ENCODE measurements at places on chromosomes 3 and 15. TPM values are rescaled to one million over a fixed set of nuclear protein-coding genes. Genes with fewer than 3 reads are reported as not detected.

The LEO1 gene
- 103 TPM for total RNA-seq

The GPR149 gene
- not detected for total RNA-seq

GRCh38 chr3:32258869-32259268 is 20.4 kb downstream of the CMTM8 start:
- H3K27me3 ChIP-seq: no peaks in the 10 kb centered on the region
- H3K36me3 ChIP-seq: peaks cover 10% of the 10 kb centered on the region
- H3K4me1 ChIP-seq: peaks cover 10% of the 10 kb centered on the region

DNA sequence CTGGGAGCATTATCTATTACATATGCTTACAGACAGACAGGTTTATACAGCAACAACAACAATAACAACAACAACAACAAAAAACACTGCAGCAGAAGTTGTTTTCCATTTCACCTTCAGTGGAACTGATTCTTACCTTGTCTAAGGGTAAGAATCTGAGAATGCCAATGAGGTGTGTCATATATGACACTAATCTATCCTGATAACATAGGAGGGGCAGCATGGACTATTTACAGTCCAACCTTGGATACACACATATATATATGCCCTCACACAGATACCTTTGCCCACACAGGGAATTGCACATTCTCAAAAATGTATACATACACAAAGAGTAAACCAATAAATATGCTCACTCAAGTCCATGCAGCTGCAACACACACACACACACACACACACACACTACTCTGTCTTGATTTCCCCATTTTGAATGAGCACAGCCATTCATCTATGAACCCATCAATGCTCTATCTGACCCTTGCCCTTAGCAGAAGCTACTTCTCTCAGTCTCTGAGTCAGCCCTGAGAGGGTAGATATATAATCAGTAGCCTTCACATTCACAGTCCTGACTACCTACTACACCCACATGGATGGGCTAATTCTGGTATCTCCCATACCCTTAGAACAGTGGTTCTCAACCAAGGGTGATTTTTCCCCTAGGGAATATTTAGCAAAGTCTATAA is 9.7 kb upstream of the TRANK1 start:
- peaks cover 10% of the 10 kb centered on the region for H3K4me1 ChIP-seq
- no peak overlapping the region for H3K27ac ChIP-seq

DNA sequence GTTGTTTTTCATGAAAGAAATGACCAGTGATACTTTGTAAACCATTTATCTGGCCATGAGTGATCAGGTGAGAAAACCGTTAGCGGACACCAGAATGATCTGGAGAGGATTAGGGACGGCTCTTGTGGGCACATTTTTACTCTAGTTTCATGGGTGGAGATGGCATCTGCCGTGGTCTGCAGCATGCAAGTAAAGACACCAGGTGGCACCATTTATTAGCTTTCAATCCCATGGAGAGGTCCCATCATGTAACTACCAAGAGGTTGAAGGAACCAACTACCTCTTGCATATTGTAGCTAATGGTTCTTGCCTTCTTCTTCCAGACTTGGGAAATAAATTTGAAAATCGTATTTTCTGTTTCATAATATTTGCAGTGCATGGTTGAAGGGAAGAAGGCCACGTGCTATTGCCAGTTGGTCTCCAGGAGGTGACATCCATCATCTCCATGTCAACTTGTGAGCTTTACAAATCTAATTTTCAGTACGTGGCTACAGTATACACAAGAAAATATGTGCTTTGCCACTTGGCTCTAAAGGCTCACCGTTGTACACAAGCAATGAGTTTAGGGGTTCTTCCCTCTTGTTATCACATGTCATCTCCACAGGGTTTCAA is 1.5 kb upstream of the MAPKBP1 start:
- H3K36me3 ChIP-seq: peaks cover 6% of the 10 kb centered on the region
- no peak overlapping the region for H3K27ac ChIP-seq
- H3K4me1 ChIP-seq: peaks cover 42% of the 10 kb centered on the region
- H3K27me3 ChIP-seq: no peaks in the 10 kb centered on the region
- no peak overlapping the region for H3K4me3 ChIP-seq
- peak; percentile 73 for DNase-seq

DNA sequence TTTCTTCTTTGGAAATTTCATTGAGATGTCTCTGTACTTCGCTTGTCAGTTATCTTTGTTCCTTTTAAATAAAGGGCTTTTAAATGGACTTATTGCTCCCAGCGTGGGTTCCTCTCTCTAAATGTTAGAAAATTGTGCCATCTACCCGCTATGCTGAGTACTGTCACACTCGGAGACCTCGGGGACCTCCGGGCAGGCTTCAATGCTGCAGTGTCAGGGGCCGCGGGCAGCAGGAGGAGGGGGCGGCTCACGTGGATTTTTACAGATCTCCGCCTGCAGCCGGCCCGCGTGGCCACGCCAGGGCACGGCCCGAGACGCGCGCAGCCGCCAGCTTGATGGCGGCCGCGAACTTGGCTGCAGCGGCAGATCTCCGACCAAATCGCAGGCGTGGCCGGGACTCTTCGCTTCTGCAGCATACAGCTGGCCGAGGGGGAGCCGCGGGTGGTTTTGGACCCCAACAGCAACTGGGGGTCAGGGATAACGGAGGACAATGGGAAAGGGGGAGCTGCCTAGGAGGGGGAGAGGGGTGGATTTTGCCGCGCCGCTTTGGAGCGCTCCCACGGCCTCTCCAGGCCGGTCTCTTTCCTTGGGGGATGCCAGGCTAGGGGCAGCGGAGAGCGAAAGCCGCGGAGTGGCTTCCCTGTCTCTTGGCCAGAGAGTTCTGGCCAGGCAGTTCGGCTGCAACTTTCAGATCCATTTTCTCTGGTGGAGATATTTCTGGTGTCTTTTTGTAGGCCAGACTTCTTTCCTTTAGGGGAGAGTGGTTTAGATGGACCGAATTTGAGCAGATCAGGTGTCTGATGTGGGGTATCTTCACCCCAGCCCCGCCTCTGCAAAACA is 15.3 kb downstream of the NR2F2 start:
- peaks cover 14% of the 10 kb centered on the region for H3K4me1 ChIP-seq
- H3K36me3 ChIP-seq: peaks cover 5% of the 10 kb centered on the region
- H3K27ac ChIP-seq: no peak overlapping the region
- H3K4me3 ChIP-seq: no peak overlapping the region

DNA sequence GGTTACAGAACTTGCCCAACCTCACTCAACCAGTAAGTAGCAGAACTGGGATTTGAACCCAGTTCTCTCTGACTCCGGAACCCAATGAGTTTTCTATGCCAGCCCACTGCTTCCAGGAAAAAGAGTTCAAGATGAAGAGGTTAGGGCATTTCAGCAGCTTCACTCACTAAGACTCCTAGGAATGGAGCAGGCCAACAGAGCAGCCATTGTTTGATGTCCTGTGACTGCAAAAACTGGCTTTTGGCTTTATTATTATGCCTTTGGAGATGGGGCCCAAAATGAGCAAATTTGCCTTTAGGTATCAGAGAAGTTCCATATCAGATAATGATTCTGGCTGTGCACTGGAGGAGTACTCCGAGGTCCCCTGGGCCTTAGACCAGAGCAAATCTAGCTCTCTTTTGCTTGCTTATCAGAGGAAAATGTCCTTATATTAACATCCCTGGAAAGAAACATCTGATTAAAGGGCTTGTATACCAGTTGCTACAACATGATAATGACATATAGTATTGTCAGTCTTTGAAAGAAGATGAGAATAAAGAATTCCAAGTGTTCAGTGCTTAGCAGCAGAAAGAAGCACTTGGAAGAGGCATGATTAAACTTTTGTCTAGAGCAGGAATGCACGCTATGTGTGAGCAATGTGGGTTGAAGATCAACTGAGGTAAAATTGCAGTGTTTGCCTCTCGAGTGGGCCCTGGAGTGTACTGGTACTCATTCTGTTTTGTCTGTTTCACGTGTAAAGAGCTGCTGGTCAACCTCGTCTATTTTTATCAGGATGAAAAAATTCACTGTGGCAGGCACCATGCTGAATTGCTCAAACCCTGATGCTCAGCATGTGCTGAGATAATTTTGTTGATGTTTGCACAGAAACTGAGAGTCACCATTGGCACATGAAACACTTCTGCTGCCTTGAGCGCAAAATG is 21.8 kb upstream of the KLHL24 start:
- DNase-seq: no peak
- no peaks in the 10 kb centered on the region for H3K27me3 ChIP-seq
- no peak overlapping the region for H3K4me3 ChIP-seq
- no peak overlapping the region for H3K27ac ChIP-seq
- no peaks in the 10 kb centered on the region for H3K36me3 ChIP-seq
